ENCODE measurements at places on chromosomes 1 and 21.

GRCh38 chr1:171740987-171741871 lies 636 bp downstream of the VAMP4 start:
- peak; percentile 62 for DNase-seq

DNA sequence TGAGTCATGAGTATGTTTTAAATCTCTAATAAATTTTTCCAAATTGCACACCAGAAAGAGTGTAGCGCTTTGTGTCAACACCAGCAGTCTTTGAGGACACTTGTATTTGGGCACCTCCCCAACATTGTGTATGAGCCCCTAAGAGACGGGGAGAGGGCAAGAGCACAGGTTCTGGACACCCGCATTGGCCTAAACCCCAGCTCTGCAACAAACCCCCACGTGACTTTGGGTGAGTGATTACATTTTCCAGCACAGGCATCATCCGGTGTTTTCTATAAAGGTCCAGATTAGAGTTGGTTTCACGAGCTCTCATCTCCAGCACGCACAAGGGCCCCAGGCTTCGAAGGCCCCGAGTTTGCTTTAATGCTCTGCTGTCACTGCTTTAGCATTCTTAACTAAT lies 66.3 kb upstream of the SLC45A1 start:
- no peak for DNase-seq

DNA sequence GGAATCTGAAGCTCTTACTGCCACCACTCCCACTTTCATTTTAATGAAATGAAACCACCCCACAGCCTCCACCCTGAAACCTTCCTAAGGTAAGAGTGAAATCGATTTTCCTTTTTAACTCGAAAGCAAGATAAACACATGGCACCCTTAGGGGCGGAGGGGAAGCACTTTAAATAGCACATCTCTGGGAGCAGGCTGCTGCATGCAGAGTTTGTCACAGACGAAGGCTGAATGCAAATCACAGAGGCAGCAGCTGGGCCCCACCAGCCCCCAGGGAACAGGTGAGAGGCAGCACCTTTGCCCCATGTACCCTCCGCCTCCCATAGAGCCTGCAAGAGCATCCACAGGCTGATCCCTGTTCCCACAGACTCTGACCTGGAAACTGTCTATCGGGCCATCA lies 60.0 kb upstream of the GRIK3 start:
- no peak for DNase-seq

GRCh38 chr1:9561429-9561828 lies 22.2 kb downstream of the SLC25A33 start:
- DNase-seq, result peak; percentile 51

DNA sequence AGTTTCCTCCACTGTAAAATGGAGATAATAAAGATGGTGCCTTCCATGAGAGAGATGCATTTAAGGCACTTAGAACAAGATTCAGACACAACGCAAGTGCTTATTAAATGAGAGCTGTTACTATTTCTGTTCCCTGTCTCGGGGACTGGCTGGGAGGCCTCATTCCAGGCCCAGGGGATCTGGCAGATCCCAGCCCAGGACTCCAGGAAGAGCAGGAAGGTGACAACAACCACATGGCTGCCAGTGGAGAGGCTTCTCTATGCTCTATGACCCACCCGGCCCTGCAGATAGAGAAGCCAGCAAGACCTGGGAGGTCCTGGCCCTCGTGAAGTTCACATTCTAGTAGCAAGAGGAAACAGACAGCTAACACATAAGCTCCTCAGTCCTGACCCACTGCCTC lies 175.5 kb downstream of the ACTL8 start:
- no peak for DNase-seq

GRCh38 chr21:26055010-26055409 lies 115.6 kb downstream of the APP start:
- no peak for DNase-seq

DNA sequence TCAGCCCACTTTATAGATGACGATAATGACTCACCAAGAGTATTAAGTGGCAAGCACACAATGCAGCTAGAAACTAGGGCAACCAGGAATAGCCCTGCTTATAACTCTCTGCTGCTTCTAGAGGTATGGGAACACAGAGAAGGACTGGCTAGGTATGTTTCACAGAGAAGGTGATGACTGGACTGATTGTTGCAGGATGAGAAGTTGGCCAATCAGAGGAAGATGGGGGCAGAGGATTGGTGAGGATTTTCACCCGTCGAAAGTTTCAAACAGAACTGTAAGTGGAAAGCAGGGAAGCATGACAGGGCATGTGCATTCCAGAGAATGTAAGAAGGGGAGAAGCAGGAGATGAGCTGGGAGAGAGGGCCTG lies 222.4 kb upstream of the JUN start:
- no peak for DNase-seq

DNA sequence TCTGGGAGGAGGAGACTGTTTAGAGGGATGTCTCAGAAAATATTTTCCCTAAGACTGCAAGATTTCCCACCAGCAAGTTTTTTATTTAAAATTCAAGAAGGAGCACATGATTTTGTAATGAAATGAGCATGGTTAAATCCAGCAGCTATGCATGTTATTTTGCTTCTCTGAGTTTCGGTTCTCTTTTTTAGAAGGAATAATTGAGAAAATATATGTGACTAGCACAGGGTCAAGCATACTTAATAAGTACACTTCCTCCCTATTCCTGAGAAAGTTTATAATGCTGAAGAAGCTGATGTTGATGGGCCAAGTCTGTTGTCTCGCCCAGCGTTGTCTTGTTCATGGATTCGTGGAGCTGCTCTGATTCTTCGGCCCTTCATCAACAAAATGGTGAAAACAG lies 51.2 kb downstream of the EXO1 start:
- no peak for DNase-seq

- DNase-seq, result no peak
Measured at GRCh38 chr1:183194527-183195141, 8.6 kb downstream of the LAMC2 start.

DNA sequence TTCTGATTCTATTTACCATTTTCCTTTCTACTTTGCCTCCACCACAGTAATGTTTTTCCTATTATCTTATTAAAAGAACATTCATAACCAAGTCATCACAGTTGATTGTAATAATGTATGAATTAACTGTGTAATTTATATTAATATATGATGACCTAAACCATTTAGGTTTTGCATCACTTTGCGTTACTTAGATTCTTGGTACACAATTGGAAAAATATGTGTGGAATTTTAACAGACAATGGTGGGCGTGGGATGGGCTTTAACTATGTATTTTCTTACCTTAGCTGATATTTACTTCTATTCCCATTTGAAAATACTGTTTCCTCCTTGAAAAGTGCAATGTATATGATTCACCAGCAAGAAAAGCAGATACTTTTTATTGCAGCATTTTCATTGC lies 3.6 kb downstream of the KRTAP21-3 start:
- no peak for DNase-seq

- DNase-seq, result no peak
Measured at GRCh38 chr1:227459326-227459841, 104.0 kb upstream of the ZNF678 start.

DNA sequence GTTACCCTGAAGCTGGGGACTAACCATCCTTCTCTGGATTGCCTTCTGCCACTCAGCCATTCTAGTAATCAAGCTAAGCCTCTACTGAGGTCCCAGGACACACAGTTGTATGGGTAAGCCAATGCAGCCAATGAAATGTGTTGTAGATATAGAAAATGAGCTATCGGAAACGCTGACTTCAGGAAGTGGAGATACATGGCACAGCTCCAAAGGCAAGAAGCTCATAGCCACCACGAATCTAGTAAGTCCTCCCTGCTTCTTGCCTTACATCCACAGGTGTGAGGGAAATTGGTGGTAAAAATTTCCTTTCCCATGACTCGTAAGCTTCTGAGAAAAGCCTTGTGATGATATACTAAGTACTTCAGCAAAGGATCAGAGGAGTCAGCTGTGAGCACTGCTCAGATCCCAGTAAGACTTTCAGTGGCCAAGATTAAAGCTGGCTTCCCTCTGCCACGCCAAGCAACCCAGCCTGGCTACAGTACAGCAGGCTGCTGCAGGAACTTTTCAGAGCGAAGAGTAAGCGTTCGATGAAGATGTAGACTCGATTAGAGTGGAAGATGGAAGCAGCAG lies 117.7 kb downstream of the SIM2 start:
- DNase-seq, result peak; percentile 59

DNA sequence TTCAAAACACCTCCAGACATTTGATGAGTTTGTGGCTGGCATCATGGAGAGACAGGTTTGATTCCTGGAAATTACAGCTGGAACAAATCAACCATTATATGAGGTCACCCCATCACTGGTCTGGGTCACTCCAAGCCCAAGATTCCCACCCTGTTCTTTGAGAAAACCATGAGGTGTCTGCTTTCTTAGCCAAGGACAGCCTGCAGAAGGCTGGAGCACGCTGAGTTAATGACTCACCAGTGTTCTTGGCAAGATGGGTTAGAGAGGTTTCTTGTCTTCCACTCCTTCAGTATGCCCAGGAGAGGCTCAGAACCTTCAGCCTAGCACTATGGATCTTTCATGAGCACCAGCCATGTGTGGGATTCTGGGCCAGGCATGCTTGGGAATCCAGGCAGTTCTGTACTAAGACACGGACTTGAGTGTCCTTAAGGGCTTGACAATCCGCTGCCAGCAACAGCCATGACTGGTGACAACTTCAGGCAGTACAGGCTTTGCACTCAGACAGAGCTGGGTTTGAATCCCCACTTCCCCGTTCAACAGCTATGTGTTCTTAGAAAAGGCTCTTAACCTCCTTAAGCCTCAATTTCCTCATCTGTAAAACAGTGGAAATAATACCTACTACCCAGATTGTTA lies 43.9 kb downstream of the GRHL3 start:
- no peak for DNase-seq

Data from WERI-Rb-1 (cell line).